Adipocyte (in vitro differentiated cells): ENCODE measurements at places on chromosomes 2 and 18.
A peak's percentile ranks its signal among the peaks of the same experiment; 100 is the strongest.

DNA sequence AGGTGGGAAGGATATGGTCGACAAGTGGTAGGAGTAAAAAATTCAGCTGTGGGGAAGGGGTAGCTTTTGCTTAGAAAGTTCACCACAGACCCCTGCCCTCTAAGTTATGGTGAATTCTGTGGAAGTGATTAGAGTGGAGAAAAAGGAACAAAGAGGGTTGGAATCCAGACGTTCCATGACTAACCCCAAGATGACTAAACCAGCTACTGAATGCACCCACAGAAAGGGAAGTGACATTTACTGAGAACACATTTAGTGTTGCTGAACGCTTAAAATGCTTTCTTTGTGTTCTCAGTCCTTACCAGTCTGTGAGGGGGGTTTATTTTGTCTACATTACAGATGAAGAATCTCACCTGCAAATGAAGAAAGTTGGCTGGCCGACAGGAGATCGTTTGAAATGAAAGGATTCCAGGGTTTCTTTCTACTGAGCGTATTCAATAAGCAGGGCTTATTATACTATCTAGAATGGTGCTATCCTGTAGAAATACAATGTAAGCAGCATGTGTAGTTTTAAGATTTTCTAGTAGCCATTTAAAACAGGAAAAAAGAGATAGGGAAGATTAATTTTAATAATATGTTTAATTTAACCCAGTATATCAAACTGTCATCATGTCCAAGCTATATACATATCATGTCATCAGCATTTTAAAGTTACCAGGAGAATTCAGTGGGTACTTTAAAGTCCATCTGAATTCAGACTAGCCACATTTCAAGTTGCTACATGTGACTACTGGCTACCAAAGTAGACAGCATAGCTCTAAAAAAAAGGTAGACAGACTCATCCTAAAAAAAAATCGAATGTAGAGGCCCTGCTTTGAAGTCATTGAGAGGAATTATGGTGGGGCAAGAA is 60.1 kb downstream of the LIMS1 start:
- peak; percentile 81 for DNase-seq

DNA sequence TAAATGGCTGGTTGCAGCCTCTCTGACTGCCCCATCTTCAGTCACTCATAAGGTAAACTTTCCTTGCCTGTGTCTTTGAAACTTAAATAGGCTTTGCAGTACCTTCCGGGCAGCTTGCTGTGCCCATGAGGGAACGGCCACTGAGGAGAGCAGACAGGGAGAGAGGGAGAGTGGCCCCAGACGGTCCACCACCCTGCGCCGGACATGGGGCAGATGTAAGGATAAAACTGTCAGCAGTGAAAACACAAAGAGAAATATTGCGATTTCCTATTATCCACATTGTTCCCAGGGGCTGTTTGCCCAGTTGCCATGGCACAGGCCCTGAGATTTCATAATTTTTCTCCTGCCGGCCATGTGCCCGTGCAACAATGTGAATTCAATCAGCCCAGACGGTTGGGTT is 265.9 kb upstream of the SALL3 start:
- no peak for DNase-seq

GRCh38 chr18:46276748-46277147 is 172.6 kb downstream of the HAUS1 start:
- DNase-seq = no peak

GRCh38 chr2:15939556-15939853 is 845 bp upstream of the MYCN start:
- DNase-seq = peak; percentile 39

DNA sequence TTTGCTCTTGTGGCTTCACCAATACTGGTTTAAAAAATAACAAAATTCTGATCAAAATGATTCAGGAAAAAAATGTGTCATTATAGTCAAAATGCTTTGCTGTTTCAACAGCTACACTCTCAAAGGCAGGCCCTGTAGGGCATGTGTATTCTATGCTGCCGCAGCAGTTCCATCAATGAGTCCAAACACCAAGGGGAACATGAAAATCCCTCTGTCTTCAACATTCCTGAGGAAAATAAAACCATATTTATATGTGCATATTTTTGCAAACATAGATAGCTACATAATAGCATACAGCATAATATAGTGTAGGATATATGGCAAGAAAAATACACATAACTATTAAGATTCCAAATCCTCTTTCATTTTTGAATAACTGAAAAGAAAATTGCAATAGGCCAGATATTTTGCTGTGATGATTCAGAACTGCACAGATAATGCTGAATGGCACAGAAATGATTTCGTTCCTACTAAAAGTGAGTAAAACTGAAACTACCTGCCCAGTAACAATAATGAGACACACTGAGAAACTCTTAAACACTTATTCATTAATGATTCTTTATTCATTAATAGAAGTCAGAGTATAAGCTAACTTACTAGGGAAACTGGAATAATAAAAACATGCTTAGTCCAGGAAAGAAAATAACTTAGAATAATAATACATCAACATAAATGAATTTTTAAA is 343.8 kb downstream of the SUCLG1 start:
- no peak for DNase-seq

DNA sequence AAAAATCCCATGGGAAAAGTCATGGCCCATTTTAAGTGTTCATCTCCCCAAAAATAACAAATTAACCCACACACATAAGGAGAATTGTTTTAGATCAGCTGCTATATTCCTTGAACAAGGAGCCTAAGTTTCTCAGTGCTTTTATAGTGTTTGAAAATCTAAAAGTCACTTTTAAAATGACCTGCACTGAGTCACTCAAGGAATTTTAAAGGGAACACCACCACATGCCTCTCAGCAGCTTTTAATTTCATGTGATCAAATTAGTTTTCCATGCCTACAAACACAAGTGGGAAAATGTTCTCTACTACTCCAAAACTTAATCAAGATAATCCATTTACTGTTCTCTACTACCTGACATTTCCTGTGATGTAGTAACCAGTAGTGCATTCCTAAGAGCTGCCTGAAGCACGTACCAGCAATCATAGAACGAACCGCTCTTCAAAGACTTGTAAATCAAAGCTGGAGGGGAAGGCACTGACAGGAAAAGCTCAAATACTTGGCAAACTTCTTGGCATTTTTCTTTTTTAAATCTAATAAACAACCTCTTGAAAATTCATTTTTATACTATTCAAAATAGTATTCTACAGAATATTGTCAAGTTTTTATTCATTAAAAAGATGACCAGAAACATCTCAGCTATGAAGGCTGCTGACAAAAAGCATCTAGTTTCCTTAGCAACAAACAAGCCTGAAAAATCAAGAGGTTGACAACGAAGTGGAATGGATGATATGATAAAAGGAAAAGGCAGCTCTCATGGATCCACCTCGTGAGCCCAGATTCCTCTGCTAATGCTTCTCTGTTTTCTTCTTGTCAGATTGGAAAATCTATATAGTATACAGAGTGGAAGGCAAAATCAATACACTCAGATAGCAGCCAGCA is 37.2 kb downstream of the LRPPRC start:
- no peak for DNase-seq

GRCh38 chr2:71640489-71640888 is 187.1 kb downstream of the DYSF start:
- no peak for DNase-seq

- no peak for DNase-seq
These were observed 18.0 kb downstream of the ANKRD44 start for GRCh38 chr2:197292619-197293018.

- DNase-seq = no peak
These were observed 152.8 kb upstream of the ACAA2 start for GRCh38 chr18:49966090-49966489.

GRCh38 chr18:52409727-52410126 is 69.7 kb downstream of the DCC start:
- DNase-seq = no peak

DNA sequence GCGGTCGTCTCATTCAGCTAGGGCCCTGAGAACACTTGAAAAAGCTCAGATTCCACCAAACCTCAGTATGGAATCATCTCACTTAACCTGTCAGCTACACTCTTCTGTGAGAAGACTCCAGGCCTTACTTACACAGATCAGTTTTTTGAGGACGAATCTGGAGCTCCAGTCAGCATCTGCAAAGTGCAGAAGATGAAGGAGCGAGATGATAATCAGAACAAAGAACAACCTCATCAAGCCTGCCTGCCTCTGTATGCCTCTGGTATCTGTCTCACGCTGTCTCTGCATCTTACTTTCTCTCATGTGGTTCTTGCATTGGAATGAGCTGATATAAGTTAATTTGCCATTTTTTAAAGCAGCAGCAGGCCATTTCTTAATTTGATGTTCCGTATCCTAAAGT is 444.1 kb upstream of the LRATD1 start:
- DNase-seq = no peak

DNA sequence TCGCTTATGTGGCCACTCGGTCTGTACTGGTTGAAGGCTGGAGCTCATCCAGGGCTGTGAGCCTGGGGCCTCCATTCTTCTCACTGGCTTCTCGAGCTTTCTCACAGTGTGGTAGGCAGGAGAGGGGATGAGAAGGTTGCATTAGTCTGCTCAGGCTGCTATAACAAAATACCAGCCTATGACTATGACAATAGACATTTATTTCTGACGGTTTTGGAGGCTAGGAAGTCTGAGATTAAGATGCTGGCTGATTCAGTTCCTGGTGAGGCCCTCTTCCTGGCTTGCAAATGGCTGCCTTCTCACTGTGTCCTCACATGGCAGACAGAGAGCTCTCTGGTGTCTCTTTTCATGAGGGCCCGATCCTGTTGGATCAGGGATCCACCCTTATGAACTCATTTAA is 6.2 kb upstream of the STK25 start:
- DNase-seq = no peak

- DNase-seq = peak; percentile 73
These were observed 51.0 kb downstream of the MOGAT1 start for GRCh38 chr2:222722327-222722946.

- DNase-seq = no peak
These were observed 1024.4 kb upstream of the LRRTM1 start for GRCh38 chr2:81328968-81329367.

DNA sequence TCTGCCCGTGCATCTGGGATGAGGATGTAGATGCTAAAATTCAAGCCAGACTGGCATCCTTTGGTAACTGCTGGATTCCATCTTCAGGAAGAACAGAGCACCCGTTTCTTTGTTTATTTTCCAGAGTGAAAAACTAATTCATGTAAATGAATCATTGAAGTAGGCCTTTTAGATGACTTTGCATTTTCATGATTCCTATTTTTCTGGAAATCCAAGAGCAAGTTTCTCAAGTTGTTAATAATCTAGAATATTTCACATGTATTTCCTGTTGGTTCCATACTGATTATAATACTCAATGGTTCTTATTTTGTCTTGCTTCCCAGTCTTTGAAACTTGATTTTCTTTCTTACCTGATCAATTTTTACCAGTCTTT is 328.4 kb downstream of the LPIN1 start:
- no peak for DNase-seq

DNA sequence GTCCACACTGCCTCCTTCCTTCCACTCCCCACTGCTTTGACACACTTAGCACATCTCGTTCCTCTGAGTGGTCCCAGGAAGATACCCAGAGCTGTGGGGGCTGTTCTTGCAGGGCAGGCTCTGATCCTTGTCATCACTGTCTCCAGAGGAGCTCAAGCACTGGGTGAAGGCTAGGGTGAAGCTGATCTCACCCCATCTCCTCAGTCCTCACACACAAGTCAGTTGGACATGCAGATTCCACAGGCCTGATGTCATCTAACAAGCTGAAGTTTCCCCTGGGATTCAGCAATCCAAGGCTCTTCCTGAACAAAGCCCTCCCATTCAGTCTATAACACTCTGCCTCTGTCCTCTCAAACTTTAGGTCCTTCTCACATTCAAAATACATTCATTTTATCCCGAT is 90.6 kb upstream of the RAB6C start:
- DNase-seq = peak; percentile 6

DNA sequence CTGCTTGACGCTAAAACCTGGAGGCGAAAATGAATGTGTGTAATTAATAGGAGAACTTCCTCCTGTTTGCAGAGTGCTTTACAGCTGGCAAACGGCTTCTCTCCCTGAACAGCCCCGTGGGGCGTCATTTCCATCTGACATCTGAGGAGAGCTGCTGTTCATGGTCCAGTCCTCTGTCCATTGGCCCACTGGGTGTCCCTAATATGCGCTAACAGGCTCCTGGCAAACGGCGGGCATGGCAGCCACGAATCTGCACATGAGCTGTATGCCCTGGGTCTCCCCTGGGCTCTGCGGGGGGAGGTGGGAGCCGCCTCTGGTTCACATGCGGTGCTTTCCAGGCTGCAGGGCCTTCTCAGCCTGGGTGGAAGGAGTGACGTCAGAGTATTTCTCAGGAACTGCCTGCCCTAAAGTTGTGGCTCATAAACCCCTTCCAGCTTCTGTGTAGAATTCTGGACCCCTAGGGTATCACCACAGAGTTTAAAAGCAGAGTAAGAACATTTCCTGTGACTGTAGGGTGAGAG is 73.2 kb downstream of the LRRFIP1 start:
- DNase-seq = peak; percentile 71

DNA sequence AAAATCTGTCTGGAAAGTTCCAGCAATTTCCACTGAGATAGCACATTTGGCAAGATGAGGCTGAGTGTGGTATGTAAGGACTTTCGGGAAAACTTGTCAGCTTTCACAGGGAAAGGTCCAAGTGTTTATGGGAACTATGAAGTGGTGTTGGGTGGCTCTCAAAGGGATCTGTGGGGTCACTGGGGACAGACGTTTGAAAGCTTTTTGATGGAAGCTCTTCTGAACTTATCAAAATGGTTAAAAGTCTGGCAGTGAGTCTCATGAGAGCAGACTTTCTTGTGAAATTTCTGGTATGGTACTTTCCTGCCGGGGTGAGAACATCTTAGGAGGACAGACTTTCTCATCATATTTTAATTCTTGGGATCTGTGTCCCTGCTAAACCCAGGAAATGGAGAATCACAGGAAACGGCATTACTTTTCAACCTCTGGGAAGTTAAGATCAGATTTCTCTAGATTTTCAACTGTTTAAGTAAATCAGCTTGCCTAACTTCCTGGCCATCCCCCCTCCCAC is 546.3 kb upstream of the ZEB2 start:
- peak; percentile 42 for DNase-seq

GRCh38 chr2:232839411-232840079 is 30.5 kb upstream of the SNORC start:
- DNase-seq = no peak
